ENCODE measurements at places on chromosomes 2 and 18.
A peak's percentile ranks its signal among the peaks of the same experiment; 100 is the strongest.

DNA sequence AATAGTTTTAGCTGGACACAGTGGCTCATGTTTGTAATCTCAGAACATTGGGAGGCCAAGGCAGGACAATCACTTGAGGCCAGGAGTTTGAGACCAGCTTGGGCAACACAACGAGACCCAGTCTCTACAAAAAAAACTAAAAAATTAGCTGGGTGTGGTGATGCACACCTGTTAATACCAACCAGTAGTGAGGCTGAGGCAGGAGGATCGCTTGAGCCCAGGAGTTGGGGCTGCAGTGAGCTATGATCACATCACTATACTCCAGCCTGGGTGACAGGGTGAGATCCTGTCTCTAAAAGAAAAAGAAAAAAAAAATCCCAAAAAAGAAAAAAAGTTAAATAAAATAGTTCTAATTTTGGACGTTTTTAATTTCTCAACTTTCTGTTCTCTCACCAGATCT is 68.7 kb downstream of the MAP4K3 start:
- DNase-seq: no peak

GRCh38 chr2:85952196-85952734 is 63.5 kb upstream of the ST3GAL5 start:
- DNase-seq: no peak

GRCh38 chr2:165777522-165778186 is 16.4 kb downstream of the GALNT3 start:
- no peak for DNase-seq

DNA sequence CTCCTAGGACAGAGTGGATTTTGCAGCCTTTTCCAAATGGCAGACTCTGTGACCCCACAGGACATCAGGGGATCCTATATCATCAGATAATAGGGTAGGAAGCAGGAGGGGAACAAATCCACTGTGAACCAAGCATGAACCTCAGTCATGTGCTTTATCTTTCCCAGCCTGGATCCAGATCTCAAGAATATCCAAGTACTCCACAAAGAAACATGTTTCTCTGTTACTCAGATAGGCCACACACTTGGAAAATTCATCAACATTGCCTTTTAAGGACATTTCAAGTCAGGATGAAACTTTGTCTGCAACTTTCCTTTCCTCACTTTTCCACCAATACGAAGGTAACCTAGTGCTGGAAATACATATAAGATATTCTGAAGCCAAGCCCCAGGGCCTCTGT is 85.8 kb downstream of the RDH14 start:
- DNase-seq: no peak

- no peak for DNase-seq
These were observed 221.1 kb upstream of the SALL3 start for GRCh38 chr18:78758496-78758895.

GRCh38 chr2:42492691-42493467 is 903 bp downstream of the KCNG3 start:
- DNase-seq: peak; percentile 22

DNA sequence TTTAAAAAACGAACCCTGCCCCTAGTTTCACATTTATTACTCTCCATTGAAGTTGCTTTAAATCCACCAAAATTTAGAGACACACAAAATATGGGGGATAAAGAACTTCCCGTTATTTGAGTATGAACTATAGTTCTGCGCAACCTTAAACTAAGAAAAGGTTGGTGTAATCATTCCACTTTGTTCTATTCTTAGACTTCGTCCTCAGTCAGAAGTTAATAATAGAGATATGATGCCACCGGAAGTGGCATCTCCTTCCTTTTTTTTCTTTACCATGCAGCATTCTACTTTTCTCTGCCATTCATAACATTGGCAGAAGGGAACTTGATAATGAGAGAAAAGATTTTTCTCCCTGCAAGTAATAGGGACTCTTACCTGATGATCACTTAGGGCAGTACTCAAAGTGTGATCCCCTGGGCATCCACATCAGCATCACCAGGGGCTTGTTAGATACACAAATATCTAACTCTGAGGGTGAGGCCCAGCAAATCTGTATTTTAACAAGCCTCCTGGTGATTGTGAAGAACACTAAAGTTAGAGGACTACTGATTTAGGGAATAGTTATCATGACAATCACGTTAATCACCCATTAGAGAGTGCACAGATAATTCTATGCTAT is 147.7 kb upstream of the DTNA start:
- DNase-seq: no peak

Data from right hindlimb (tissue), 1 donor.